ENCODE measurements at places on chromosomes 7 and 10.
A peak's percentile ranks its signal among the peaks of the same experiment; 100 is the strongest.

DNA sequence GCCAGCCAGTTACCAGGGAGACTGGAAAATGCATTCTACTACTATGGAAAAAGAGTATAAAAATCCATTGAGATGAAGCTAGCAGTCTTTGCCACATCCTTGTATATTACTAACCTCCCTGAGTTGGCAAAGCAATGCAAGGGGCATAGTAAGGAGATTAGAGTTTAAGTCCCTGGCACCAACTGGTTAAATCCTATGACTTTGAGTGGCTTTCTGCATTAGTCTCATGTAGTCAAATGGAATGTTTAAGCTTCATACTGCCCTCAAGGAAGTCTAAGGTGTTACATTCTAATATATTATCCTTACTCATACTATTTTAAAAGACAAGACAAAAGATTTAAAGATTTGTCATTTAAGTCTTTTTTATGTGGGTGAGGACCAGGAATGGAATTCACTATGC is 110.1 kb downstream of the INHBA start:
- no peak for DNase-seq

GRCh38 chr7:108149908-108150307 is 19.7 kb upstream of the LAMB4 start:
- DNase-seq, result no peak

DNA sequence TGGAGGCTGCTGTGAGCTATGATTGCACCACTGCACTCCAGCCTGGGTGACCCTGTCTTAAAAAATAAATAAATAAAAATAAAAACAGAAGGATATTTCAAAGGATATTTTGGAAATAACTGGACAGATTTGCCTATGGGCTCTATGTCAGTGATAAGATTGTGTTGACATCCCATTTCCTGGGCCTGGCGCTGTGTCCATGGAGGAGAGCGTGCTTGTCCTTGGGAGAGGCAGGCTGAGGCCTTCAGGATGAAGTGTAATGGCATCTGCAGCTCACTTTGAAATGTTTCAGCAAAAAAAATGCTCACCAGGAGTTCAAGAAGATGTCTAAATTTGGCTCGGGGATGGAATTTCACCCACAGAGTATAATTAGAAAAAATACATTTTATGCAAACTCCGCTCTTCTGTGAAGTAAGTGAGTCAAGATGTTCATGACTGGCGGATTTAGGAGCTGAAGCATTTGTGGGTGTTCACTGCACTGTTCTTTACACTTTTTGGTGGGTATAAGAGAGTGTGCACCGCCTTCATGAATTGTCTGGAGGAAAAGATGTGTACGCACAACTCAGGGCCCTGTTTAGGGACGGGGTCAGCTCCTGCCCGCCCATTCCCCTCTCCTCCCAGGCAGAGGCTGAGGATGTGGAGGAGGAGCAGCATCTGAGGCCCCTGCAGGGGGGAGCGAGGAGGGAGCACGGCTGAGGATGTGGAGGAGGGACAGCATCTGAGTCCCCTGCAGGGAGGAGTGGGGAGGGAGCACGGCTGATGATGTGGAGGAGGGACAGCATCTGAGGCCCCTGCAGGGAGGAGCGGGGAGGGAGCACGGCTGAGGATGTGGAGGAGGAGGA is 18.5 kb upstream of the FOXL3 start:
- DNase-seq, result no peak

DNA sequence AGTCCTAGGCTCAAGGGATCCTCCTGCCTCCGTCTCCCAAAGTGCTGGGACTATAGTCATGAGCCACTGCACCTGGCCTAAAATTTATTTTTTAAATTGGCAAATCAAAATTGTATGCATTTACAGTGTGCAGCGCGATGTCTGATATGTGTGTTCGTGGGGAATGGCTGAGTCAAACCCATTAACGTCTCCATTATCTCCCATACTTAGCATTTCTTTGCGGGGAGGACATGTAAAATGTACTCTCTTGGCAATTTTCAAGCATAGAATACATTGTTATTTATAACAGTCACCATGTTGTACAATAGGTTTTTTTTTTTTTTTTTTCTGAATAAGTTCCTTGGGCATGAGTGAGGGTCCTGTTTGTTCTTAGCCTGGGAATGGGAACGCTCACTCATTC is 3.8 kb downstream of the TMEM184A start:
- no peak for DNase-seq

DNA sequence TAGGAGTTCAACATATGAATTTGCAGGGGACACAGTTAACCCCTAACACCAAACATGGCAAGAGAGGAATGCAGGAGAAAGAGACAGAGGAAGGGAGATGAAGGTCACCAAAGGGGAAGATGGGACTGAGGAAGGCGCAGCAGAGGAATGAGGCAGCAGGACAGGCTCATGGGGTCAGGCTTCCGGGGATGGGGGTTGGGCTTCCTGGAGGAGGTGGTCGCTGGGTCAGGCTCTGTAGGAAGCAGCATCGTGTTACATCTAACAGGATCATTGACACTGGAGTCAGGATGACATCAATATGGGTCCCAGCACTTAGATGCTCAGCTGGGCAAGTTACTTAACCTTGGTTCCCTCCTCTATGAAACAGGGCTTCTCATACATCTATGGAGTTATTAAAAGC is 113.2 kb downstream of the NPTX2 start:
- no peak for DNase-seq

- DNase-seq, result no peak
Measured at GRCh38 chr7:84610390-84610789, 415.8 kb upstream of the SEMA3A start.

- no peak for DNase-seq
Measured at GRCh38 chr10:124703778-124704427, 40.3 kb downstream of the FAM53B start.

DNA sequence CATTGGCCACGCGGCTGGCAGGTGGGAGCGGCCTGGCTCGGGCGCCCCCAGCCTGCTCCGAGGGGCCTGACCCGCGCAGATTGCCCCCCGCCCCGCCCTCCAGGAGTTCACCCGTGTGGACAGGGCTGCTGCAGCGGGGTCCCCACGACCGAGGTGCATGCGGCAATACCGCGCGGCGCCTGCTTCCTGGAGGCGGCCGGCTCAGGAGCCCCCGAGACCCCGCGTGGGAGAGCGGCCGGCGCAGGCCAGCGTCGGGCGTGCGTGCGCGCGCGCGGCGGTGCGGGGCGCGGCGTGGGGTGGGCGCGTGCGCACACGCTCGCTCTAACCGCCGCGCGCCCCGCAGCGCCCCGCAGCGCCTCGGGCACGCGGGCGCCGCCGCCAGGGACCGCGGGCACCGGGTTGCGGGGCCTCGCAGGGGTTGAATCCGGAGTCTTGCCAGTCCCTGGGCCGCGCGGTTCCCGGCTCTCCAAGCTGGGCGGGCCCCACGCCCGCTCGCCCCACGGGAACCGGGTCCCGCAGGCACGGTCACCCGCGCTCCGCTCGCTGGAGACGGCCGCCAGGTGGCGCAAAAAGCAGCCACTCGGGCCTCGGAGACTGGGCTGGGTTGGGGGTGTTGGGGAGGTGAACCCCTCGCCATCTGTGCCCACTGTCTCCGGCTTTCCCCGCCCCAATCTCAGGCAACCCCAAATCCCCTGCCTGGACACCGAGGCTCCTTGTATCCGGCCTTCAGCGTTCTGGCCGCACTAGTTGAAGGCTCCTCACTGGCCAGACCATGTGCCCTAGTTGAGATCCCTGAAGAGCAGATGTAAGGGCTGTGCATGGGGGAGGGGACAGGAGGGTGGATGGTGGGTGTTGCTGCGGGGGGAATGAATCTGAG is 1.3 kb upstream of the ACHE start:
- no peak for DNase-seq

DNA sequence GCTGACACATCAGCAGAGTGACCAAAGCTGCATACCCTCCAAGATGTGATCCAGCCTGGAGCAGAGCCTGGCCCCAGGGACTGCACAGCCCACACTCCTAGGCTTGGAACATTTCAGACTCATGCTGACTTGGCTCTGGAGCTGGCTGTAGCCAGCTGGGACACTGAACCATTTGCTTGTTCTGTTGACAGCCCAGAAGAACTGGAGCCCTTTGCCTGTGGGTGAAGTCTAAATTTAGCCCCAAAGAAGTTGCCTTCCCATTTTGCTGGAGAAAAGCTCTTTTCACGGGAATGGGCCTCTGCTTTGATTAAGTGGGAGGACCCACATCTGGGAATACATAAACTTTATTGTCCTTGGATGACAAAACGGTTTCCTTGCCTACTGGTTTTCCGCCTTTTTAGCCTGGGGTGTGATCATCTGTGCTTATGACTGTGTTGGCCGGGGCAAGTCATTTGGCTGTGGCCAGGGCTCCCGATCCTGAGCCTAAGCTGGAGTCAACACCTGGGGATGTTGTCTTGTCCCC is 186.2 kb upstream of the BMPER start:
- DNase-seq, result no peak

- no peak for DNase-seq
Measured at GRCh38 chr10:8913720-8914119, 859.2 kb downstream of the GATA3 start.

DNA sequence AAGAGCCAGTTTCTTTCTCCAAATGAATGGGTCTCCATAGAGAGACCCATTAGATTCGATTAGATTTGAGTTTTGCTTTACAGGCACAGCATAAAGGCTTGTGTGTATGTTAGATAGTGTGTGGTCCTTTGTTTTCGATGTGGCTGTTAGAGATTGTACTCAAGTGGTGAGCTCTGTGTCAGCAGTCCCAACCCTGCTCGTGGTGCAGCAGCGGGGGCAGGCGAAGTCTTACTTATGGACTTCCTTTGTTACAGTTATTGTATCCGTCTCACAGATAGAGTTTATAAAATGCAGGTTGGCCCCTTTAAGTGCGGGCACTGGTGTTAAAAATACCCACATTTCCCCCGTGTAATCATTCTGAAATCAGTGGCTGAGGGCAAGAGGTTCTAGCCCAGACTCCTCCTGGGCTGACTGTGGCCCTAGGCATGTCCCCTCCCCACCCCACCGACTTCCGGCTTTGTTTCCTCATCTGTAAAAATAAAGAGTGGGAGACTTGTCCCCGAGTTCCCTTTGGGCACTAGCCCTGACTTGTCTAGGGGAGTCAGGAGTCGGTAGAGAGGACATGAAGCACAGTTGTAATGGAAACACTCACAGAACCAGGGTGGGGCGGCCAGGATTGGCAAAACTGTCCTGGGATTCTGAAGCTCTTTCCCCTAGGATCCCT is 28.6 kb downstream of the MTURN start:
- DNase-seq, result no peak

- no peak for DNase-seq
Measured at GRCh38 chr7:121579639-121580038, 183.5 kb upstream of the FAM3C start.

- DNase-seq, result no peak
Measured at GRCh38 chr7:5682551-5683279, 98.7 kb downstream of the RNF216 start.

DNA sequence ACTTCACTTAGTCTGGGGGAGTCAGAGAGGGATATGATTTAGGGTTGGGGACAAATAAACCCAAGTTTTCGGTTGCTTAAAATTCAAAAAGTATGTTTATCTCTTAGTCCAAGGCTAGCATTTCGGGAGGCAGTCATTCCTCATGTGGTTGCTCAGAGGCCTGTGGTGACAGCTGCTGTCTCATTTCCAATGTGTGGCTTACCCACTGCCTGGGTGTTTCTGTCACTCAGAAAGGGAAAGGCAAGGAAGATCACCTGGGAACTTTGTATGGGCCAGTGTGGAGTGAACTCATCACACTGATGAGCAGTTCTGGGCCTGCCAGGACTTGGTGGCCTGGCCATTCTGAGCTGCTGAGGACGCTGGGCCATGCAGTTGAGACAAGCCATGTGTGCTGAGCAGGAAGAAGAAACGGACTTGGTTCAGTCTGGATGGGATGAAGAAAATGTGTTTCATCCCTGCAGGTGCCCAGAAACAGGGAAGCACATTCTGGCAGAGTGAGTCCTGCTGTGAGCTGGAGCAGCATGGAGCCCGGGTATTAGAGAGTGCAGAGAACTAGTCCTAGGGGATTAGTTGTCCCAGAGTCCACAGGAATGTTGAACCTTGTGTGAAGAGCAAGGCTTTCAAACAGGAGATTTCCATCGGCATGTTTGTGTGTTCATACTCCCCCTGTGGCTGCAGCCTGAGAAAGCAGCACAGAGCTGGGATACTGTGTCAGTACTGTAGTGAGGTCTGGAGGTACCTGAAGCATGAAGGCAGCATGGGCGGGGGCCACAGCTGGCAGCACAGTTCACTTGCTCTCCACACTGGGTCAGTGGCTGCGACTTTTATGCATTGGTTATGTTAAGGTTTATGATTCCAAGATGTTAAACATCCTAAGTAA is 211.1 kb upstream of the IGFBP3 start:
- no peak for DNase-seq

DNA sequence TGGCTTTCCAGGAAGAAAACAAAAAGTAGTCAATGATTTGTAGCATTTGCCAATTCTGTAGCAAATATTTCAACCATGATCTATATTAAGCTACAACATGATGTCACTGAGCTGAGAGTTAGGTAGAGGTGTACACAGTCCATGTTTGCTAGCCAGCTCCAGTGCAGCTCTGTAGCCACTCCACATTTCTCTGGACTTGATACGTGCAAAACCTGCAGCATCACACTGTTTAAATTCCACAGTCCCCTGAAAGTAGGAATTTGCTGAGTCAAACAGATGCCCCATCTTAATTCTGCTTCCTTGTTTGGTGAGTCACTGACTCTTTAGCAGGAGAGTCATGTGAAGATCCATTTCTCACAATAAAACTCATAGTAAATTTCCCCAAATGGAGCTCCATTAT is 89.8 kb upstream of the LRRTM3 start:
- peak; percentile 61 for DNase-seq

- DNase-seq, result no peak
Measured at GRCh38 chr7:119197172-119197876, 972.8 kb downstream of the ANKRD7 start.

- peak; percentile 77 for DNase-seq
Measured at GRCh38 chr7:135620980-135621850, 41.1 kb upstream of the STMP1 start.

DNA sequence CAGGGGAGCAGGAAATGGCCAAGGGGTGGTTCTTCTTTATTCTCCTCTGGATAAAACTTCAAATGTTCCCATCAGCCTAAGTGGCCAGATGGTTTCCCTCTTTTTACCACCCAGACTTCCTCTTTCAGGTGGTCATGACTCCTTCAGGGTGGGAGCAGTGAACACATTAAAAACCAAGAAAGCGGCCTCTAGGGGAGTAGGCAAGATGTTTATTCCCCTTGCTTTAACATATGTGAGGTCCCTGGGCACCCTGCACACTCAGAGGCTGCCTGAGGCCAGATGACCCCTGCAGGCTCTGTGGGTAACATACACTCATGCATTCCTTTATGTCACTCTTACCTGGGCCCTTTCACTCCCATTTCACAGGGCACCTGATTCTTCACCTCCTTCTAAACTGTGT is 357.4 kb downstream of the ABCA13 start:
- DNase-seq, result no peak

- no peak for DNase-seq
Measured at GRCh38 chr10:3766046-3766756, 18.8 kb downstream of the KLF6 start.

- no peak for DNase-seq
Measured at GRCh38 chr7:44221231-44221791, 20.5 kb downstream of the YKT6 start.

GRCh38 chr7:39336442-39336841 is 229.8 kb upstream of the YAE1 start:
- DNase-seq, result peak; percentile 27

- no peak for DNase-seq
Measured at GRCh38 chr7:96654630-96655188, 54.9 kb downstream of the SEM1 start.
